ENCODE measurements at places on chromosomes 2 and 18. TPM values are rescaled to one million over a fixed set of nuclear protein-coding genes. Genes with fewer than 3 reads are reported as not detected.

ALPI gene
- total RNA-seq: not detected

PARD6G gene
- 25.2 TPM for total RNA-seq

IL1R2 gene
- total RNA-seq: not detected

AKAIN1 gene
- 14.1 TPM for total RNA-seq

CXCR1 gene
- total RNA-seq: not detected

SLC9A4 gene
- 0.12 TPM for total RNA-seq

AMER3 gene
- 20.6 TPM for total RNA-seq

HK2 gene
- total RNA-seq: 8.1 TPM

DNA sequence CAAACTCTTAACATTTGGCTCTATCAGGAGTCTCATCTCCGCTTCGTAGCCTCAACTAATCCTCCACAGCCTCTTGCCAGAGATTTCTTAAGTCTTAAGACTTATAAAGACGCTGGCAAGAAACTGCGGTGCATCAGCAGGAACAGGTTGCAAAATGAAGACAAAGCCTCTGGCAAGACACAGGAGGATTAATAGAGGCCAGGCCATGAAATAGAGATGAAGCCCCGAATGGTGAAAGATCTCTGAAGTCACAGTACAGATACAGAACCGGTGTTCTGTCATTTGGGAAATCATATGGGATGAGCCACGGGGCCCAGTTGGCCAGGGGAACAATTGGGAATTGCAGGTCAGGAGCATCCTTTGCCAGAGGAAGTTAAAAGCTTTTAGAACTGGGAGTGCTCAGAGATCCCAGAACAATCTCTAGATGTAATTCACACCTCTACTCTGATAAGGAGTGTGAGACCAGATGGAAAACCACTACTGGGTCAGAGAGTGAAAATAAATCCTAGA lies 190.9 kb upstream of the FOSL2 start:
- H3K4me1 ChIP-seq: no peaks in the 10 kb centered on the region
- no peaks in the 10 kb centered on the region for H3K27me3 ChIP-seq
- H3K36me3 ChIP-seq: no peaks in the 10 kb centered on the region

DNA sequence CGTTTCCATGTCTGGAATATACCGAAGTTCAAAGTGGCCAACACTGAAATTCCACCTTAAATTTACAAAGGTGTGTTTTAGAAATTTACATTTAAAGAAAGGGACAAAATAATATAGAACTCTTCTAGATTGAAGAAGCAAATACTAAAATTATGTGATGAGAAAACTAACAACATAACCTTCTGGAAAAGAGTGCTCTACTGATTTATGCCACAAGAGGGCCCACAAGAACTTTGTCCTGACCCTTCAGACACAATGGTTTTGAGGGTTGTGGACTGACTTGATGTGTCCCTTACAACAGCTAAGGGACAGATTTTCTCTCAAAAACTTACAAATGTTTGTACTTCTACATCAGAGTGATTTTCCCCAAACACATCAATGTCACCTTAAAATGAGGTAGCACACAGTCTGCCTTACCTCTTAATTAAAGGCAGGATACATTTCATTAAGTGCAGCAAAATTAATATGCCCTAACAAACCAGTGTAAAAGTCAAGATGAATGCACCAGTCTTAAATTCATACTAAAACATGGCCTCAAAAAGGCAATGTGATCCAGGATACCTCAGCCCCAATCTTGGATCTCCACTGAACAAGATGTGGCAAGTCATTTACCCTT lies 36.2 kb downstream of the EIF2AK3 start:
- no peaks in the 10 kb centered on the region for H3K27me3 ChIP-seq
- peaks cover 13% of the 10 kb centered on the region for H3K4me1 ChIP-seq
- peak overlapping the region; percentile 53 for H3K4me3 ChIP-seq
- no peaks in the 10 kb centered on the region for H3K36me3 ChIP-seq

DNA sequence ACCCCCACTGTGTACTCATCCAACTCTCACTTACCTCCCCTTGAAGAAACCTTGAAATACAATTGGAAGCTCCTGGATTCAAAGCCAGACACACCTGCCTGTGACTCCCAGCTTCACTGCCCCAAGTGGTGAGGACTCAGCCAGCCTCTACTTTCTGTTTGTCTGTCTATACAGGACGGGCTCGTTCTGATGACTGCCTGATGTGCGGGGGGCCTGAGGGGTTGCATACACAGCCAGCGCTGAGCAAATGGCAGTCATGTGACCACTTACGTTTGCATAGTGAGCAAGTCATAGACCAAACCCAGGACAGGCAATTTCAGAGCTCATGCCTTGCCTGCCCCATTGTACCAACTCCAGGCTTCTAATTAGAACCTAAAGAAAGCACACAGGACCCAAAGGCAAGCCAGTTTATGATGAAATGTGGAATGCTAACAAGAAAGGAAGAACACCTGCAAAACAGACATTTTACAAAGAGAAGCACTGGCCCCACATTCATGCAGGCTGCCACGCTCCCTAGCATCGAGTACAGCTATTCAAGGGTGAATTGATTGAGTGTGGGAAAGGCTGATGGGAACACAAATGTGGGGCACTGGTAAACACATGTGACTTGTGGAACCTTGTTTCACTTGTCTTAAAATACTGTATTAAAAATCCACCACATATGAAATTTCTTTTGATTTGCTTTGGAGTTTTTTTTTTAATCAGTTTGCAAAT lies 137.8 kb downstream of the LNPK start:
- no peak overlapping the region for H3K27ac ChIP-seq
- peaks cover 4% of the 10 kb centered on the region for H3K4me1 ChIP-seq
- H3K4me3 ChIP-seq: no peak overlapping the region
- H3K36me3 ChIP-seq: no peaks in the 10 kb centered on the region
- H3K27me3 ChIP-seq: no peaks in the 10 kb centered on the region

GRCh38 chr18:70190529-70190928 lies 15.0 kb downstream of the RTTN start:
- no peaks in the 10 kb centered on the region for H3K4me1 ChIP-seq
- no peaks in the 10 kb centered on the region for H3K36me3 ChIP-seq
- no peak overlapping the region for H3K27ac ChIP-seq
- H3K27me3 ChIP-seq: no peaks in the 10 kb centered on the region
- no peak overlapping the region for H3K4me3 ChIP-seq
- DNase-seq: no peak

- peaks cover 25% of the 10 kb centered on the region for H3K27me3 ChIP-seq
- H3K4me1 ChIP-seq: peaks cover 2% of the 10 kb centered on the region
- H3K36me3 ChIP-seq: peaks cover 25% of the 10 kb centered on the region
- no peak overlapping the region for H3K4me3 ChIP-seq
Observed at GRCh38 chr2:95034221-95034620, 8.7 kb downstream of the MAL start.

DNA sequence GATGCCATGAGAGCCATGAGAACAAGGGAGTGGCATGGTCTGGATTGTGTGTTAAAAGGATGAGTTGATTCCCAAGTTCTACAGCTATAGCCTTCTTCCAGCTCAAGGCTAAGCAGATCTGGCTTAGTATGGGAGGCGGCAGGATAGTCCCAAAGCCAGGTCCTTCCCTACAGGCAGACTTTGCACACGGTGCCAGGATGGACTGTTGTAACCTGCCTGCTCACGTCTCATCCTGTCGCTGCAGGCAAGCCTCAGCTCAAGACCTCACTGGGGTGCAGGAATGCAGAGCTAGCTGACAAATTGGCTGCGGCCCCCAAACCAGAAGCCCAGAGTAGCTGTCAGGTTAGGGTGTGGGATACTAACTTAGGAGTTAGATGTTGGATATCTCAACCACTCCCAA lies 28.8 kb upstream of the IGFBP5 start:
- H3K4me1 ChIP-seq: no peaks in the 10 kb centered on the region
- no peaks in the 10 kb centered on the region for H3K36me3 ChIP-seq
- no peak overlapping the region for H3K27ac ChIP-seq
- DNase-seq: no peak
- H3K27me3 ChIP-seq: peaks cover 2% of the 10 kb centered on the region

- H3K4me1 ChIP-seq: peaks cover 7% of the 10 kb centered on the region
- DNase-seq: no peak
- H3K4me3 ChIP-seq: no peak overlapping the region
- H3K27me3 ChIP-seq: peaks cover 3% of the 10 kb centered on the region
- no peak overlapping the region for H3K27ac ChIP-seq
Observed at GRCh38 chr2:127196998-127197397, 23.1 kb downstream of the CYP27C1 start.

- H3K36me3 ChIP-seq: peaks cover 9% of the 10 kb centered on the region
- H3K27ac ChIP-seq: peak overlapping the region; percentile 85
- peaks cover 13% of the 10 kb centered on the region for H3K27me3 ChIP-seq
Observed at GRCh38 chr2:121004950-121005349, 269.3 kb downstream of the GLI2 start.

GRCh38 chr2:164706522-164706921 lies 85.2 kb upstream of the GRB14 start:
- no peaks in the 10 kb centered on the region for H3K27me3 ChIP-seq
- H3K27ac ChIP-seq: no peak overlapping the region
- no peak for DNase-seq

GRCh38 chr2:168136392-168136977 lies 110.9 kb downstream of the STK39 start:
- H3K27me3 ChIP-seq: no peaks in the 10 kb centered on the region
- no peak overlapping the region for H3K27ac ChIP-seq
- no peak for DNase-seq
- no peak overlapping the region for H3K4me3 ChIP-seq
- peaks cover 6% of the 10 kb centered on the region for H3K4me1 ChIP-seq

- no peak overlapping the region for H3K4me3 ChIP-seq
- no peak overlapping the region for H3K27ac ChIP-seq
- H3K4me1 ChIP-seq: peaks cover 8% of the 10 kb centered on the region
- no peaks in the 10 kb centered on the region for H3K27me3 ChIP-seq
- DNase-seq: no peak
Observed at GRCh38 chr2:177419274-177419673, 26.7 kb downstream of the AGPS start.

DNA sequence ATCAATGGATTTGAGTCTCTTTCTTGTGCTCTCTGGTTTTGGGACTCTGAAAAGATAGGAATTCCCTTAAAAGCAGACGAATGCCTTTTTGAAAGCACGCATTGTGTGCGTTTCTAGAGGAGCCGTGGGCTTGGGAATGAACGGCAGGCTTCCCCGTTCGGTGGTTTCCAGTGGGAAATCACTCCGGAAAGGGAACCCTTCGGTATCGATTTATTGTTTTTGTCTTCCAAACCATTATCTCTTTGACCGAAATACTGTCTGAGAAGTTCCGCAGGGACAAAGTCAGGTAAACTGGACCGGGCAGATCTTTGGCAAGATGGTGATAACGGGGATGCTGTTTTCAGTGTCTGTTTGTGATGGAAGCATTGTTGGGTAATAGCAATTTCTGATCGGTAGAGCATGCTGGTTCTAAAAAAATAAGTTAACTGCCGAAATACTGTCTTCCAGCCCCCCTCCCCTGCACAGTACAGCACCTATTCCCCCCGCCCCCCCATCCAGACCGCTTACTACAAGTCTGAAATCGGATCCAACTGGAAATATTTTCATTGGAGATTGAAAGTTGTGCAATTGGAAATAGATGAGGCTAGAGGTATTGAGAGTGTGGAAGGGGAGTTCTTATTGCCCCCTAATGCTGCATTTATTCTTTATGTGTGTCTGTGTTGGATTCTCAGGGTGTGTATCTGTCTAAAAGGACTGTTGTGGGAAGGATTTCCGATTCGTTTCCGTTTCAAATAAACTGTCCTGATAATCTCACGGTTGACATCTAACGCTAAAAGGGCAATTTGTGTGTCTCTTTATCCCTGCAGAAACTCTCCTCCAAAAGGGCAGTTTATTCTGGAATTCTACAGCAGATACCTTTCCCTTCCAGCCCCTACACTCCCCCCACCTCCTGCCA lies 635 bp downstream of the SETBP1 start:
- peaks cover 16% of the 10 kb centered on the region for H3K4me1 ChIP-seq
- DNase-seq: no peak
- no peaks in the 10 kb centered on the region for H3K36me3 ChIP-seq
- H3K27ac ChIP-seq: no peak overlapping the region

DNA sequence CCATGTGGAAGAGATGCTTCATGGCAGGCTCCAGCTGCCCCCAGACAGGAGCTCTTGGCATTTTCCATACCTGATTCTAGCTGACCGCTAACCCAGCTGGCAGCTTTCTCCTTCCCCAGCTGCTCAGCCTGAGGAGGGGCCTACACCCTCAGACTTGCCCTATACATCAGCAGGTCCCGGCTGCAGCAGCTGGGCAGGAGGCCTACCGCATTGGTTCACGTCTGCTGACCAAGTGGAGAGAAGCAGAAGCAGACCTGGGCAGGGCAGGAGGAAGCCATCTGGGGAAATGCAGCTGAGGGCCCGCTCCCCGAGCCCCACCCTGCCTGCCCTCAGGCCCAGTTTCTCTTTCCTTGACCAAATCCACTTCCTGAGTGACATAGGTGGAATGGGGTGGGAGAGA lies 50.7 kb downstream of the LBH start:
- no peaks in the 10 kb centered on the region for H3K36me3 ChIP-seq
- H3K4me3 ChIP-seq: no peak overlapping the region
- peaks cover 8% of the 10 kb centered on the region for H3K4me1 ChIP-seq
- H3K27ac ChIP-seq: no peak overlapping the region
- H3K27me3 ChIP-seq: peaks cover 2% of the 10 kb centered on the region

- no peak for DNase-seq
- H3K36me3 ChIP-seq: peaks cover 30% of the 10 kb centered on the region
- H3K27ac ChIP-seq: peak overlapping the region; percentile 80
- H3K4me3 ChIP-seq: peak overlapping the region; percentile 14
- H3K4me1 ChIP-seq: peaks cover 53% of the 10 kb centered on the region
Observed at GRCh38 chr2:6945087-6945813, 28.0 kb downstream of the RNF144A start.

Data from glutamatergic neuron (in vitro differentiated cells).